ENCODE measurements at places on chromosomes 1 and 21.
A peak's percentile ranks its signal among the peaks of the same experiment; 100 is the strongest.

DNA sequence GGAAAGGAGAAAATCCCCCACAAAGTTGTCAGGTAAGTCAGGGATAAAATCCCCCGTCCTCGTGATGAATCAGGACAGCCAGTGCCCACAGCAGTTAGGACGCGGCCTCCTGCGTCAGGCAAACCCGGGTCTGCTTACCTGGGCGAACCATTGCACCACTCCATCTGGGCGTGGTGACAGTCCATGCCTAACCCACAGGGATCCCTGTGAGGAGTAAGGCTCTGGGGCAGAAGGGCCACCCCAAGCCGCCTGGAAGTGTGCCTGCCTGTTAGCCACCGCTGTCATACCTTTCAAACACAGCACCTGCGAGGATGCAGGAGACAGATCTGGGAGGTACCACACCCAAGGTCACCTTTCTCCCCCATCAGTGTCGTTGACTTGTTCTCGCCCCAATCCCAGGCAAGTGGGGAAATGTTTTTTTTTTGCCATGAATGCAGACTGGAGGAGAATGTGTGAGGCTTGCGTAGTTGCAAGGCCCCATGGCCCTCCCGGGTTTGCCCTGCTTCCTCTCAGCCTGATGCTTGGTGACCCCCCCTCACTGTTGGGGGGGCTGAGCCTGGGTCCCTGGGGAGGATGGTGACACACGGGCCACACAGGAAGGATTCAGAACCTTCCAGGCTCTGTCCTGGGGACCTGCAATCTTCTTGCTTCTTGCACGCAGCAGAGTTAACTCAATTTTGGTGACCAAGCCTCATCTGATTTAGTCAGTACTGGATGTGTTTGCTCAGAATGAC is 107.0 kb downstream of the PGBD5 start:
- no peak for DNase-seq

GRCh38 chr1:58358346-58358745 is 188.2 kb downstream of the OMA1 start:
- DNase-seq, result no peak

DNA sequence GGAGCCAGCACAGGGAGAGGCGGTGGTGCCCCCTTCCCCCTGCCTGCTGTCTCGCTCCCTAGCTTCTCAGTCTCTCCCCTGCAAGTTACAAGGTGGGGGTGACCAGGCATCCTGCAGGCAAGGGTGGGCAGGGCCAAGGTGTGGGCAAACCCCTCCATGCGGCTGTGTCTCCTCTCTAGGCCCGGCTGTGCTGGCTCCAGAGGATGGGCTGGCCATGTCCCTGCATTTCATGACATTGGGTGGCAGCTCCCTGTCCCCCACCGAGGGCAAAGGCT is 14.6 kb downstream of the NTRK1 start:
- DNase-seq, result no peak

DNA sequence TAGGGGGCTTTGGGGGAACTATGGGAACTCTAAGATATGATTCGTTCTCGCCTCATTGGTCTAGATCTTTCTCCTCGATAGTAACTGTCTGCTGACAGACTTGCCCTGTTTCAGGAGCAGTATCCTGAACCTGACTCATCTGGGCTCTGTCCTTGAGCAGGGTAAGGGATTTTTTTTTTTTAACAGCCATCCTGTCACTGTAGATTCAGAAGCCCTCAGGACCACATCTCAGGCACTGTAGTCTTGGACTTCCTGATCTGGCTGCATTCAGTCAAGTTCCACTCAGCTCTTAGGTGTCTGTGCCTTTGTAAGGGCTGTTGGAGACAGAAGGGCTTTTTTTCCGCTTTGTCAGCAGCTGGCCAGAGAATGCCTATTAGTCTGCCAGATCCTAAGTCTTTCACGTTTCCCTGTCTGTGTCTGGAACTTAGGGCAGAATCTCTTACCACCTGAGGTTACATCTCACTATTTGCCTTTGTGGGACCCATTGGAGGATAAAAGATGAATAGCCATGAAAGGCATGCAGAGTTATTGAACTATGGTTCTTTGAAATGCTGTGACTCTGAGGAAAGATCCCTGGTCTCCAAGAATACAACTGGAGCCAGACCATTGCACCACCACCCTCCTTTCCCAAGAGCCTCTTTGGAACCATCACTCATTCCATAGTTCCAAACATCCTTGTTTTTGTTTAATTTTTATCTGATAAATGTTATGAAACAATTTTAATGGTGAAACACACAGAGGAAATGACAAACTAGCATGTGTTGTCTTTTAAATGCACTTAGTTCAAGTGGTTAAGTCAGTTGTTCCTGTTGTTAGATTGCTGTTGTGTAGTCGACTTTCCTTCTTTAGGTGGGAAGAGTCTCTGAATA is 49.7 kb upstream of the MACF1 start:
- no peak for DNase-seq

DNA sequence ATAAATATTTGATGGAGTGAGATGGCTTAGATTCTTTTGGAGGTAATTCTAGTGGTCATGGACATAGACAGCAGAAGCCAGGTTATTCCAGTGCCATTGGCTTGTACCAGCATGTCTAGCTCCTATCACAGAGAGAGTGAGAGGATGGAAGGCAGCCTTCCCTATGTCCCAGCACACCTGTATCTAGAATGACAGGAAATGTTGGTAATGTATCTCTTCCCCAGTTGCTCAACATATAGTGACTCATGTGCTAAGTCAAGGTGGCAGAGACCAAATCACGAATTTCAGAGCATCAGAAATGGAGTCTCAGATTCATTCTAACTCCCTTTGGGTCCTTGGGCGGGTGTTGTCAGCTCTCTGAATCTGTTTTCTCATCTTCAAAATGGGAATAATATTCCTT is 28.4 kb downstream of the METTL13 start:
- DNase-seq, result no peak

GRCh38 chr1:175147569-175147968 is 45.0 kb downstream of the KIAA0040 start:
- no peak for DNase-seq

- no peak for DNase-seq
Measured at GRCh38 chr1:31418626-31419323, 5.8 kb downstream of the SERINC2 start.

- no peak for DNase-seq
Measured at GRCh38 chr1:25782608-25783201, 17.3 kb upstream of the SELENON start.

GRCh38 chr1:9815150-9815549 is 8.6 kb downstream of the CLSTN1 start:
- DNase-seq, result no peak

DNA sequence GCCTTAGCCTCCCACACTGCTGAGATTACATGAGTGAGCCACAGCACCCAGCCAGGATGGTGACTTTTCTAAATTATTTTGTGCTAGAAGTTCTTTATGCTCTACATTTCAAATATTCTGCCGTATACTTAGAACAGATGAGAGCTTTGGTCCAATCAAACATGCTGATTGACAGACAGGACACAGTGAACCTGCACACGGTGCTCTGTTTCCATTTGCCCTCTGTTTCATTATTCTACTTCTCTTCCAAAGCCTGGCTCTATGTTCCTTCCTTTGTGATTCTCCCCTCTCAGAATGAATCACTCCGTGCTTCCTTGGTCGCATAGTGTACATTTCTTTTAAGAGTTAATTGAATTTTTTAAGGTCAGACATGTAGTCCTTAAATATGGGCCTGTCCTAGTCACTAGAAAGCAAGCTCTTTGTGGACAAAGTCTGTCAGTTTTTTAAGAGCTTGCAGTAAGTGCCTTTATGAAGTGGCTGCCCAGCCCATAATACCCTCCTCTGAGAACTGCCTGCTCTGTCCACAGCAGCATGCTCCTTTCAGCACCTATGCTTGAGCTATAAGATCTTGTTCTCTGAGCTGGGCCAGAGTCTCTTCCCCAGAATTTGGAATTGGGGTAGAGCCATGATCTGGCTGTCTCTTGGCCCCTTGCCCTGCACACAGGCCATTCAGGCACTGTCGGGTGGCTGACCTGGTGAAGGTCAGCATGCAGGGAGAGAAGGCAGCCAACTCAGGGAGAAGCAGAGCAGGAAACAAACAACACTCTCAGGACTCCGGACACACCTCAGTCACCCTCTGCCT is 66.8 kb upstream of the SLC44A3 start:
- no peak for DNase-seq

GRCh38 chr1:228455715-228456114 is 31.5 kb upstream of the RNF187 start:
- no peak for DNase-seq

DNA sequence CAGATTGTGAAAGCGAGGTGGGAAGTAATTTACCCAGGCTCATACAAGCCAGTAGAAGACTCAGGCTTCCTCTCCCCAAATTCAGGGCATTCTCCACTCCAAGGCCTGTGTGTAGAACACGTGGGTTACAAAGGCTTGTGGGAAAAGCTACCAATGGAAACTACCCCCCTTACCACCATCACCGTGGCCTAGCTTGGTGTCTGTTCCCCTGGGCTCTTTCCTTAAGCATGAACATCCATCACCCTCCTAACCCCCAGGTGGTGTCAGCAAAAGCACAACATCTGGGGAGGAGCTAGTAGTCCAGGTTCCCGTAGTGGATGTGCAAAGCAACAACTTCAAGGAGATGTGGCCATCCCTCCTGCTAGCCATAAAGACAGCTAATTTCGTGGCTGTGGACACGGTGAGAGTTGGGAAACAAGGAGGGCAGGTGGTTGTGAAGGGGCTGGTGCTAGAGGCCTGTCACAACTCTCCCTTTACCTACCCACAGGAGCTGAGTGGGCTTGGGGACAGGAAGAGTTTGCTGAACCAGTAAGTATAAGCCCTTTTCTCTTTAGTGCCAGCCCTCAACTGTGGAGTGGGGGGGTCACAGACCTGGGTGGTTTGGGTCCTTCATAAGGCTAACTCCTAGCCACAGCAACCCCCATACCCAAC is 701 bp upstream of the MUTYH start:
- DNase-seq, result no peak

DNA sequence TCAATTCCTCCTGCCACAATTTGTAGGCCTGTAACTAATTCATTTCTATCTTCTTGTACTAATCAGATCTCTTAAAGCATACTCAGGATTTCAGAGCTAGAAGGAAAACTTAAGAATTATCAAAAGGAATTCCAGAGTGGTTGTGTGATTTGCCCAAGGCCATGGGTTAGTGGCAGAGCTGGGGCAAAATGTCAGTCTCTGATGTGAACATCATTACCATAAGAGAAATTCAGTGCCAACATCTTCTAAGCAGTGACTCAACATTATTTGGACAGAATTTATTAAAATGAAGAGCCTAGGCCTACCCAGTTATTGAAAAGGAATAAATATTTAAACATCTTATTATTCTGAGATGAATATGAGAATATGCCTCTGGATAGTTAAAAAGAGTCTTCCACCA is 14.5 kb downstream of the ST6GALNAC5 start:
- DNase-seq, result no peak

GRCh38 chr1:206735553-206736031 is 35.0 kb upstream of the IL19 start:
- DNase-seq, result no peak

GRCh38 chr1:202014915-202015661 is 4.7 kb downstream of the ELF3 start:
- DNase-seq, result no peak

DNA sequence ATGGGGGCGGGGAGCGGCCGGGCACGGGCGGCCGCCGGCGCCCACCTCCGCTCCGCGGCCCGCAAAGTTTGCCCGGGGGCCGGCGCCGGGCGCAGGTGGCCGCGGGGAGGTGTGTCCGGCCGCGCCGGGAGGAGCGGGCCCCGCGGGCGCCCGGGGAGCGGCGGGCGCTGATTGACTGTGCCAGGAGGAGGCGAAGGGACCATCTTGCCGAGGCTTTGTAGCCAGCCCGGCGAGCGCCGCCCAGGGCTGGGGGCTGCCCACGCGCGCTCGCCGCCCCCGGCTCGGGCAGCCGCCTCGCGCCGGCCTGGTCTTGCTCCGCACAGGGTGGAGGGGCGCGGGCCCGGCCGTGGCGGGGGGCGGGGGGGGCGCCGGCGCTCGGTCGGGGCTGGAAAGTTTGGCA is 432 bp downstream of the EPHB2 start:
- no peak for DNase-seq

DNA sequence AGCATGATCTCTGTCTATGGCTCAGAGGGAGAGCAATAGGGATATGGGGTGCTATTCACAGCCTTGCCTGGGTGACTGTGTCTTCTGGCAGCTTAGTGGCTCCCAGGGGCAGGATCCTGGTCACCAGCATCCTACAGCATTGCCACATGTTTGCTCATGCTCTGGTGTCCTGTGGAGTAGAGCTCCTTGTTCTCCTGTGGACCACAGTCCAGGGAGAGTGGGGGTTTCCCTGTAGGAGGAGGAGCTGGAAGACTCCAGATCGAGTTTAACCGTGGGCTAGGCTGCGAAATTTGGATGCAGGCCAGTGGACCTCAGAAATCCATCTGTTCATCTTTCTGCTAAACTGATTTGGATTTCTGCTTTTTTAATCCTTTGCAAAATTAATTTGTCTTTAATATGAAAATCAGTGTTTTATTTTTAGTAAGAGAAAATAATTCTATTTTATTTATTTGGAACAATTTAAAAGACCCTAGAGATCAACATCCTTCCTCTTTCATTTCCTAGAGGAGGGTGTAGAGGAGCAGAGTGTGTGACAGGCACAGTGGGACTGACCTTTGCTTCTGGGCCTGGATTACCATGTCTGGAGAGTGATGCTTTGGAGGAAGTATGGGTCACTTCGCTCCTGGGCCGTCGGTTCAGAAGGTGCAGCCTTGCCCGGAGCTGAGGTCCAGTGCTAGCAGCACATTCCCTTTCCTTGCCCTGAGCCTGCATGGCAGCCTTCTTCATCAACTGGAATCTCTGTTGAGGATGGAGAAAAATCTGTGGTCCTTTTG is 17.4 kb downstream of the ADARB1 start:
- DNase-seq, result no peak

GRCh38 chr1:91585502-91585901 is 84.9 kb downstream of the CDC7 start:
- DNase-seq, result no peak

DNA sequence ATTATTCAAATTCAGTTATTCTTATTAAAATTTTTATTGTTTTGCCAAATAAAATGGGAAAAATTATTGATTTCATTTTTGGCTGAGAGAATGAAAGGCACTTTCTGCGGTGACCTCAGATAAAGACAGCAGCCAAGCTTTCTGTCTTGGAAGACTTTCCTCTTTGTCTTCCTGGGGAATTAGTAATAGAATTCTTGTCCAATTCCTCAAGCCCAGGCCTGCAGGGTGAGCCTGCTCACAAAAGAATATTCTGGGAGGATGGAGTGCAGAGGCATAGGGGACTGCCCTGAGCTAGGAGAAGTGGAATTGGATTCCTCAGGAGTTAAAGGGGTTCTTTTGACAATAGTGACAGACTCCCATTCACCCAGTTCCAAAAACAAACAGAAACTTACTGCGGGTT is 614.5 kb upstream of the ADGRL2 start:
- peak; percentile 61 for DNase-seq

GRCh38 chr1:21935393-21935804 is 1.7 kb downstream of the HSPG2 start:
- no peak for DNase-seq

- no peak for DNase-seq
Measured at GRCh38 chr1:72101840-72102632, 180.3 kb downstream of the NEGR1 start.

DNA sequence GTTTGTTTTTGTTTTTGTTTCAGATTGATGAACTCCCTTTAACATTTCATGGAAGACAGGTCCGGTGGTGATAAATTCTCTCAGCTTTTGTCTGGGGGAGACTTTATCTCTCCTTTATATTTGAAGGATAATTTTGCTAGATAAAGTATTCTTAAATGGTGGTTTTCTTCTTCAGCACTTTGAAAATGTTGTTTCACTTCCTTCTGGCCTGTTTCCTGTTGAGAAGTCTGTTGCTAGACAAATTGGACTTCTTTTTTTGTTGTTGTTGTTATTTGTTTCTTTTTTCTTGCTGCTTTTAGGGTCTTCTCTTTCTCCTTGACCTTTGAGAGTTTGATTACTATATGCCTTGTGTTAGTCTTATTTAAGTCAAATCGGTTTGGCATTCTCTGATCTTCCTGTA is 50.8 kb downstream of the CRP start:
- DNase-seq, result no peak

- no peak for DNase-seq
Measured at GRCh38 chr1:187203257-187203656, 374.5 kb downstream of the PLA2G4A start.
